ENCODE measurements at places on chromosomes 12 and 14.
A peak's percentile ranks its signal among the peaks of the same experiment; 100 is the strongest.

- no peak for DNase-seq
Observed at GRCh38 chr12:23729359-23729758, 220.1 kb downstream of the SOX5 start.

DNA sequence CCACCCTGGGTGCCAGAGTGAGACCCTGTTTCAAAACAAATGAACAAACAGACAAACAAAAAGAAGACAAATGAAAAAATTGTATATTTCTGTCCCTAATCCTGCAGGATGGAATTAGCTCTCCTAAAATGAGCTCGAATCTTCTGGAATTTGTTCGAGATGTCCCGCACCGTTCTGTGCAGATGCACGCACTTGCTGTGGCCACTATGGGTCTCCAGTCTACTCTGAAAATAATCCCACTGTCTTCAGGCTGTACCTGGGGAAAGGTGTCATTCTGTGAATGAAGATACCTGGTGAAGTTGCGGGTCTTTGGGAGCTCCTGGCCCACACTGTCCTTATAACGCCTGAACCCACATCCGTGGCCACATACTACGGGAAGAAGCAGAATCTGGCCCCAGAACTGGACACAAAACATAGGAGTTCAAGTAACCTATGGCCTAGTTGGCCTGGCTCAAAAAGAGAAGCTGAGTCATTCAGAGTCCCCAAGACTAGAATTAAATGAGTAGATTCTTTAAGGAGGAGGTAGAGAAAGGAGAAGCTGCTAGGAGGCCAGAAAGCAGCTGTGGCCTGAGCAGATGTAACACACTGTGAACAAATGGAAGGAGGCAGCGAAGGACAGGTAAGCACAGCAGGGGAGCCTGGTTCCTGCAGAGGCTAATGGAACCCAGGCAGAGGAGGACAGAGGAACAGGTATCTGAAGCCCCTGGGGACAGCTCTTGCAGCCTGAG, 108.6 kb downstream of the FOXN3 start:
- no peak for DNase-seq

GRCh38 chr14:72099566-72099965, 167.3 kb downstream of the RGS6 start:
- no peak for DNase-seq

GRCh38 chr12:121889274-121889624, 659 bp downstream of the PSMD9 start:
- no peak for DNase-seq

- no peak for DNase-seq
Observed at GRCh38 chr14:94377866-94378470, 10.4 kb downstream of the SERPINA1 start.

DNA sequence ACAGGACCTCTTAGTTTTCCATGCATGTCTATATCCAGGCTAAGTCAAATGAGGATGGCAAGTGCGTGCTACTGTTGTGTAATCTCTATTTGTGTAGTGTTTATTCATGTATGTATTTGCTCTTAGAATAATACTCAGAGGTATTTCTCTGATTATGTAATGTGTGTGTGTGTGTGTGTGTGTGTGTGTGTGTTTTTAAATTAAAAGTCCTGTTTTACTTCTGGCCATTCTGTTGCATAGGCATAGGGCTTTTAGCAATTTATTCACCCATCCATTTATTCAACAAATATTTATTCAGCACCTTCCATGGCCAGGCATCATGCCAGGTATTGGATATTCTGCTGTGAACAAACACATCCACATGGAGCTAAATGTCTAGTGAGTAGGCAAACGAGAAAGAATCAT, 63.5 kb downstream of the PELI2 start:
- DNase-seq = no peak

DNA sequence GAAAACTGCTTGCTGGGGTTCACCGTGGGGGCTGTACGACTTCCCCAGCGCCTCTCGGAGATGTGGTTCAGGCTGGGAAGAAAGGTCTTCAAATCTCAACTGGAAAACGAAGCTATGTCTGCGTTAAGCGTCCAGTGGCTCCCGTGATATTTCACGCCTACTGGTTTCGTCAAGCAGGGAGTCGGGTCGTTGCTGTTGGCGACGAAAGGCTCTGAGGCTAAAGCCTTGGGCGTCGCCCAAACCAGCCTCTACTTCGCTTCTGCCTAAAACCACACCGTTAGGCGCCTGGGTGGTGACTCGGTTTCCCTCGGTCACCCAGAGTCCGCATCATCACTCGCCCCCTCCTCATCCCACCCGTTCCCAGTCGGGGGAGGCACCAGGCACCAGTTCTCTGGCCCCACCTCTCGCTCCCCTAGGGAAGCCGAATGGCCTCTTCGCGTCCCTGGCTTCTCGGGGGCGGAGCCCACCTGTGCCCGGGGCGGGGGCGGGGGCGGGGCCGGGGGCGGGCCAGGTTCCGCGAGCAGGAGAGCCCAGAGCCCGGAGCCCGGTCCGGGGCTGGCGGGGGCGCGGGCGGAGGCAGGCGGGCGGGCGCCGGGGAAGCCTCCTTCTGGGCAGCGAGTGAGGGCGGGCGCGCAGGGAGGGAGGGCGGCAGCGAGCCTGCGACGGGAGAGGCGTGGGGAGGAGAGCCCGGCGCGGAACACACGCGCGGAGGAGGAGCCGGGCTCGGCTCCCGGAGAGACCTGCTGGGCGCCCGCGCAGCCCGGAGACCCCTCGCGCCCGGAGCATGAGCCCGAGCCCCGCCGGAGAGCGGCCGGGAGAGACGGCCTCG, at the start of gene B4GALNT3:
B4GALNT3 (plus strand) TSS at position 510 of the 829 bp plus-strand sequence. CDS start 438 bp downstream, outside the sequence.
- peak; percentile 40 for DNase-seq

- DNase-seq = no peak
Observed at GRCh38 chr12:91496337-91496736, 313.7 kb upstream of the DCN start.

GRCh38 chr14:79571366-79571765, 639.9 kb downstream of the DIO2 start:
- no peak for DNase-seq

All from neural crest cell (in vitro differentiated cells).